Esophagus mucosa (tissue), 1 donor: ENCODE measurements at places on chromosomes 13 and 19. TPM values are rescaled to one million over a fixed set of nuclear protein-coding genes. Genes with fewer than 3 reads are reported as not detected.
A peak's percentile ranks its signal among the peaks of the same experiment; 100 is the strongest.

GRCh38 chr19:4866595-4867424, 657 bp downstream of the PLIN3 start:
- peak; percentile 11 for ATAC-seq

Gene IGFL1
- 20.2 TPM for total RNA-seq

Gene CBY2
- total RNA-seq: 0.32 TPM

- no peak for ATAC-seq
Observed at GRCh38 chr19:4234862-4235201, 5.5 kb downstream of the EBI3 start.

DNA sequence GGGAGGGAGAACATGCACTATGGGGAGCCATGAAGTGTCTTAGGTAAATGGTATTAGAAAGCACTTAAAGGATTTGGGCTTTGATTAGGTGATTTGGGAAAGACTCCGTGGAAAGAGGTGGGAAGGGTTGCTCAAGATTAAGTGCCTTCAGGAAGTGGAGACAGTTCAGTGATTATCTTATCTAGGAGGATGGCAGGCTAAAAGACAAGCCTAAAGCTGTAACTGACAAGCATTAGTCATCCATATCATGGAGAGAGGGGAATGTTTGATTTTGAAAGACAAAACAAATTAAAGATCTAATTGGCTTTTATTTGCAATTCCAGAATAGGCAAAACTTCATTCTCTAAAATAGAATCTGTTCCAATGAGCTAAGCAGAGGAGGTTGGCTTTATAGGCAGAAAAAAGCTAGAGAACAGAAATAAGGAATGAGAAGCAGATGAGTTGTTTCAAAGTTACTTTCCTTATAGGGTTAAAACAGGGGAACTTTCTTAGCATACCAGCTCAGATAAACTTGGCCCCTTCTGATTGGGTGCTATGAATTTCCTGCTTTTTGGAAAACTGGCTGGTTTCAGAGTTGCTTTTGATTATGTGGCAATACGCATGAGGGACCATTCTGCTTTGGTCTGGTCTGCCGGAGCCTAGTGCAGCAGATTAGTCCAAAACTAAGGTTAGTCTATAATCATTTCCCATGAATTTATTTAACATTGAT, 1.8 kb upstream of the DIAPH3 start:
- no peak for ATAC-seq

DNA sequence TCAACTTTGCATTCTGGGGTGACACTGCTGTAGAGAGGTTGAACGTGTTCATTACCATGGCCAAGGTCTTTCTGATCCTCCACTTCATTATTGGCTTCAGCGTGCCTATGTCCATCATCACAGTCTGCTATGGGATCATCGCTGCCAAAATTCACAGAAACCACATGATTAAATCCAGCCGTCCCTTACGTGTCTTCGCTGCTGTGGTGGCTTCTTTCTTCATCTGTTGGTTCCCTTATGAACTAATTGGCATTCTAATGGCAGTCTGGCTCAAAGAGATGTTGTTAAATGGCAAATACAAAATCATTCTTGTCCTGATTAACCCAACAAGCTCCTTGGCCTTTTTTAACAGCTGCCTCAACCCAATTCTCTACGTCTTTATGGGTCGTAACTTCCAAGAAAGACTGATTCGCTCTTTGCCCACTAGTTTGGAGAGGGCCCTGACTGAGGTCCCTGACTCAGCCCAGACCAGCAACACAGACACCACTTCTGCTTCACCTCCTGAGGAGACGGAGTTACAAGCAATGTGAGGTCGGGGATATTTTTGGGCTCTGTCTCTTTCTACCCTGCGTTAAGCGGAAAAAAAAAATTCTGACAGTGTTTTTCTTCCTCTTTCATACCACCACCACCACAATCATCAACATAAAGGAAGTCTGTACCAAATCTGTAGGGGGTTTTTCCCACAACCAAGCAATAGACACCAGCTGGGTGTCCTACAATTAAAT, 29.5 kb downstream of the FPR3 start:
- no peak for ATAC-seq

Gene KLK14
- 0.68 TPM for total RNA-seq

DNA sequence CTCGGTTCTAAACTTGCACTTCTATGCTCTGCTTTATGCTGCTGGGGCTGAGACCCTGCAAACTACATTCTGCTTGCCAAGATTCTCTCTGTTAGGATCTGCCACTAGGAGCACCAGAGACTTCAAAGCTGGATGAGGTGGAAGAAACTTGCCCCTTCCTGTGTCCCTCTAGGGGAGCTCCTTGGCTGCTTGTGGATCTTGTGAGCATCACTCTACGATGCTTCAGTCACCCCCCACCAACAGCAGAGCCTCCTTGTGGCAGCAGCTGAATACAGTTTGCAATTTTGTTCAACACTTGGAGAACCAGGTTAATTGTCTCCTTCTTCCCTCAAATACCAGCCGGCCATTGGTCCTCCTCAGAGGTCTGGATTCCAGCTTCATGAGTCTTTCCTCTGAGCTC, 310.6 kb downstream of the FGF14 start:
- no peak for ATAC-seq

DNA sequence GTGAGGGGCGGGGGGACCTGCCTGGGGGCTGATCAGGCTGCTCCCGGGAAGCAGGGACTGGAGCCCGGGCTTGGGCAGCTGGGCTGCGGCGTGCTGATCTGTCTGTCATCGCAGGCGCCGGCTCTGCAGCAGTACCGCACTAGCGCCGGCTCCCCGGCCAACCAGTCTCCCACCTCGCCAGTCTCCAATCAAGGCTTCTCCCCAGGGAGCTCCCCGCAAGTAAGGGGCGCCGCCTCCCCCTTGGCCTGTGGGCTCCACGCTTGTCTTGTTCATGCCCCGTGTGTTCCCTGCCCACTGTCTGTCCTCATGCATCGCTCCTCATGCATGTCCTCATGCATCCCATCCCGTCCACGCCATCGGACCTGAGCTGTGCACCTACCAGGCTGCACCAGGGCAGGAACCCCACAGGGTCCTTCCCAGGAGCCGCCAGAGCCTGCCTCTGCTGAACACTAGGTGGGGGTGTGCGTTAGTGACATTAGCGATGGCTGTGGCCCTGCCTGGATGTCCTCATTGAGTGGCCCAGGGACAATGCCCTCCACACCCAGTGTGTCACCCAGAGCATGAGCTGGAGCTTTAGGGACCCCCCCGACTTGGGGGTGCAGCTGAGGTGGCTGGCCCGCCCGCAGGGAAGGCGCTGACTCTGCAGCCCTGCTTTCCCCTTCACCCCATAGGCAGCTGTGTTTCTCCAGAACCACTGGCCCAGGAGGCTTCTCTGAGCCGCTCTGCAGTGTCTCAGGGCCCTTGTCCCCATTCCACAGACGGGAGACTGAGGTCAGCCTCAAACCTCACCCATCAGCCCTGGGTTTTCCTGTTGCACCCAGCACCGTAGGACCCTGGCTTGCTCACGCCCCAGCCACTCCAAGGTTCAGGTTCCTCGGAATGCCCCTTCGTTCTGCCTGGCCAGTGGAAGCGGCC, 19.5 kb downstream of the COMP start:
- no peak for ATAC-seq

Gene ZNF865
- 5.3 TPM for total RNA-seq

DNA sequence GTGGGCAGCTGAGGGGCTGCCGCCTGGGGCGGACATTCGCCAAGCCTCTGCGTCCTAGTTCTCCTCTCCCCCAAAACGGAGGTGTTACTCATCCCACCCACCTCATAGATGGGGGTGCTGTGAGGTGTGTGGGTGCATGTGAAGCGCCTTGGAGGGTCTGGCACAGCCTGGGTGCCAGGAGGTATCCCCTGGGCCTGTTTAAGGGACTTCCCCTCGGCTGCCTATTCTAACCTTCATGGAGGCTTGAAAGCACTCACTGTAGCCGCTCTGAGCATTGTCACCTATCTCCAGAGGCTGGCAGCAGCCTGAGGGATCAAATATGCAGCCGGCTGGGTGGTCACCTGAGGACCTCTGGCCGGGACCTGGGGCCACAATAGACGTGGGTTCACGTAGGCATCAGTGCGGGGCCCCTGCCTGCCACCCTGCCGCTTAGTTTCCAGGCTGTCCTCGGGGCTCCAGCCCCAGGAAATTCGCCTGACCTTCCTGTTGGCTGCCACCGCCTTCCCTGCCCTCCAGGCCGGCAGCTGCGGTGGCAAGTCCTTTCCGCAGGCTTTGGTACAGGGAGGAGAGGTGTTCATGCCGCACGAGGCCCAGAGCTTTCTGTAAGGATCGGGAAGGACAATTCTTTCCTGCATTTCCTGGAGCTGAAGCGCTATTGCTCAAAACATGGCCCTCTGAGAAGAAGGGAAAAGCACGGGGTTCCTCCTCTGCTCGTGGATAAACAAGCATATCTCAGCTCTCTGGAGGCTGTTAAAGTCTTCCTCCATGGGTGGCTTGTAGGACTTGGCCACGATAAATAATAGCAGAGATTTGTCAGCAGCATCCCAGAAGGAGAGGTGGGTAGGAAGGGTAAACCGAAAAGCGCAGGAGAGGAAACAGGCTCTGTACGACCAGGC, 4.6 kb downstream of the COL4A2 start:
- no peak for ATAC-seq

Gene C19orf81
- total RNA-seq: not detected

Gene NR2F6
- 53.8 TPM for total RNA-seq

Gene SHC2
- total RNA-seq: 1.7 TPM

- no peak for ATAC-seq
Observed at GRCh38 chr19:40717880-40718773, 1.2 kb downstream of the ITPKC start.

DNA sequence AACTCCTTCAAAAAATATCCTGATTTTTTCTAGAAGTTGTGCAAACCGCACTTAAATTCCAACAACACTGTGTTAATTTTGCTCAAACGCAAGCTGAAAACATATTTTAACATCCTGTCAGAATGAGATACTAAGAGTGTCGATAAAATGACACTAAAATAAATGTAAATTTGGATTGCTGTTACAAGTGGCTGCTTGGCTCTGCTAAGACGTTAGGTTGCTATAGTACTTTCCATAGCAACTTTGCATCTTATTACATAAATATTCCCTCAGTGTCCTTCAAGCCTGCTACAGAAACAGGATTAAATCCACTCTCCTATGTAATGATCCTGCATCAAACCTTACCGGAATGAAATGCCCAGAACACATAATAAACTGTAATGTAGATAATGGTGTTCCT, 292.1 kb downstream of the DNAJC15 start:
- no peak for ATAC-seq

Gene KLF12
- total RNA-seq: 0.88 TPM

Gene ADM5
- total RNA-seq: 0.92 TPM

Gene TRPC4
- total RNA-seq: not detected

Gene ZNF723
- not detected for total RNA-seq

GRCh38 chr19:15268192-15268927, 36.1 kb upstream of the EPHX3 start:
- no peak for ATAC-seq

Gene STARD13
- total RNA-seq: 2.3 TPM

GRCh38 chr13:110424569-110425443, 117.7 kb downstream of the COL4A2 start:
- ATAC-seq: no peak

DNA sequence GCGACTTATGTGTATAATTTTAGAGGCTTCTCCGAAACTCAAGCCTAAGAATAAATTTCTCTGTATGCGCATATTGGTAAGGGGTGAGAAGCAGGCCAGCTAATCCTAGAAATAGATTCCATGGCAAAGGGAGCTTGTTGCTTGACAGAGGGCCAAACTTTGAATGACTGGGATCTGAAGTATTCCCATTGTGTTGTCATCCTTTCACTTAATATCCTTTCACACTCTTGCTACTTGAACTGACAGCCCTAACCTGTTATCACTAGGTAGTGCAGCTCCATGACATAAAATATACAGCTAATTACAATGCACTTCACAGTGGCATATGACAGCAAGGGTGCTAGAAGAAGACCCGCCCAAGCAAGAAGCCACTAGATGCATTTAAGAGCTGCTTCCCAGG, 309.8 kb downstream of the OXGR1 start:
- ATAC-seq: no peak

- peak; percentile 93 for ATAC-seq
Observed at GRCh38 chr13:98484289-98485219, 92.4 kb downstream of the STK24 start.

DNA sequence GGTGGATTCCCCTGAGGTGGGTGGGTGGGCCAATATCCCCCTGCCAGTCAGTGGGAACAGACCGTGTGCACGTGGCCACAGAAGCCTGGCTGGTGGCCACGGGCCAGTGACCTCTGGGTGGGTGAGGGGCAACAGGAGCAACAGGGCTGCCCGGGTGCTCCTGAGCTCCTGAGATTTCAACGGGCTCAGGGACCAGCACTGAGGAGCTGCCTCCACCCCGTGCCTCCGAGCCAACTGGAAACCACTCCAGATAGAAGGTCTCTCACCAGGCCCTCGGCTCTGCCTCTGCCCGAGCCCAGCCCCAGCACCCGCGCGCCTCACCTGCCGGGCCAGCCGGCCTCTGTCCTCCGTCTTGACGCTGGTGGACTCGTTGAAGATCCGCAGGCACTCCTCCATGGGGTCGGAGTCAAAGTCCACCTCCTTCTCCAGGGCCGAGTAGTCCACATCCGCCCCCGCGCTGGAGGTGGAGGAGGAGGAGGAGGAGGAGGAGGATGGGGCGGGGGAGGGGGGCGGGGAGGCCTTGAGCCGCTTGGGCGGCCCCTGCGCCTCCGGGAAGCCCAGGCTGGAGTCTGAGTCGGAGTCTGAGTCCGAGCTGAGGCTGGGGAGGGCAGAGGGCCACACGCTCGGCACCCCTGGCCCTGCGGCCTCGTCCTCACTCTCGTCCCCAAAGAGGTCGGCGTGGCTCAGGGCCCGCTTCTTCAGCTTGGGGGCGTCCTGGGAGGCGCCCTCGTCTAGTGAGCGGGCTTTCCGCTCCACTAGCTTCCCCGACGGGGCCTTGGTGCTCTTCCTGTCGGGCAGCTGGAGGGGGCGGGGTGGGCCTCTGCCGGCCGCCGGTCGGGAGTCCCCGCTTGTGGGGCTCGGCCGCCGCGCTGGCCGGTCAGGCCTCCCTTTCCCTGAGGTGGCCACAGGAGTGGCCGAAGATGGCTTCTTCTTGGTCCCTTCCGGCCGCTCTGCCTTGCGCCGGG, 14.8 kb upstream of the ATP8B3 start:
- no peak for ATAC-seq

Gene CRB3
- total RNA-seq: 37.3 TPM

DNA sequence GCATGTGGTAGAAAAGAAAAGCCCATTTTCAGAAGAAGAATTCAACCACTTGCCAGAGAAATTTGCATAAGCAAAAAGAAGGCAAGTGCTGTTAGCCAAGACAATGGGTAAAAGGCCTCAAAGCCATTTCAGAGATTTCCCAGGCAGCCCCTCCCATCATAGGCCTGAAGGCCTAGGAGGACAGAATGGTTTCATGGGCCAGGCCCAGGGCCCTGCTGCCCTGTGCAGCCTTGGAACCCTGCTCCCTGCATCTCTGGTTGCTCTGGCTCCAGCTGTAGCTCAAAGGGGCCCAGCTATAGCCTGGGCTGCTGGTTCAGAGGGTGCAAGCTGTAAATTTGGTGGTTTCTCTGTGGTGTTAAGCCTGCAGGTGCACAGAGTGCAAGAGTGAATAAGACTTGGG, 212.8 kb downstream of the EFNB2 start:
- ATAC-seq: no peak

- ATAC-seq: peak; percentile 62
Observed at GRCh38 chr19:17757125-17757524, 5.8 kb downstream of the FCHO1 start.

Gene KL
- 0.24 TPM for total RNA-seq

Gene LIN37
- total RNA-seq: 3.0 TPM

Gene PBX4
- 0.20 TPM for total RNA-seq
